ENCODE measurements at places on chromosomes 13 and 19.

DNA sequence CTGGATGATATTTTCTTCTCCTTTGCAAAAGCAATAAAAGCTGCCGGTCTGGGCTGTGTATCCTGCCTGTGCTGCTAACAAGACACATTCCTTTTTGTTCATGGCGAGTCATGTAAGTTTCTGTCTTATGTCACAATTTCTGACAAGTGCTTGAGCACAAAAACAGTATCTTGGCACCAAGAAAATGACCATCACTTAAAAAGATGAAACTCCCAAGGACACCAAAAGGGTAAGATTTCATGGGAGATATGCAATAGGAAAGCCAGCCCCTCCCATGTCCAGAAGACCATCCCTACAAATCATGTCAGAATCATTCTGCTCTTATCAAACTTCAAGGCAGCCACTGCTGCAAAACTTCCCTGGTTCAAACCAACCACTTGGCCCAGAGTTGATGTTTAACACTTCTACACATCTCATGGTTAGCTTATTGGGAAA is 375.4 kb upstream of the ZNF507 start:
- DNase-seq: no peak

GRCh38 chr19:15222738-15223648 is 9.3 kb downstream of the EPHX3 start:
- DNase-seq: peak; percentile 64

DNA sequence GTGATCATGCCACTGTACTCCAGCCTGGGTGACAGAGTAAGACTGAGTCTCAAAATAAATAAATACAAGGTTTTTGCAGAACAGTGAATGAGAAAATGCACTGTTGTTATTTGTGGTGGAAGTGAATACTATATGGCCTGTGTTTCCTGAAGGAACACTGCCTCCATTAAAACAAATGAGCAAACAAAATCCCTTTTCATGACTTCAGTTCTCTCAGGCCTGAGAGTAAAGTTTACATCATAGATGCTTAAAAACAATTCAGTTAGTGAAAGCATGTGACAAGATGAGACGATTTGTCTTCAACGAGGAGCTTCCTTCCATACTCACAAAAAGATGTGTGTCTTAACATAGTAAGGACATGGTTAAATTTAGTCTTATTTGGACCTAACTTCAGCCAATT is 14.4 kb downstream of the SPINT2 start:
- no peak for DNase-seq

DNA sequence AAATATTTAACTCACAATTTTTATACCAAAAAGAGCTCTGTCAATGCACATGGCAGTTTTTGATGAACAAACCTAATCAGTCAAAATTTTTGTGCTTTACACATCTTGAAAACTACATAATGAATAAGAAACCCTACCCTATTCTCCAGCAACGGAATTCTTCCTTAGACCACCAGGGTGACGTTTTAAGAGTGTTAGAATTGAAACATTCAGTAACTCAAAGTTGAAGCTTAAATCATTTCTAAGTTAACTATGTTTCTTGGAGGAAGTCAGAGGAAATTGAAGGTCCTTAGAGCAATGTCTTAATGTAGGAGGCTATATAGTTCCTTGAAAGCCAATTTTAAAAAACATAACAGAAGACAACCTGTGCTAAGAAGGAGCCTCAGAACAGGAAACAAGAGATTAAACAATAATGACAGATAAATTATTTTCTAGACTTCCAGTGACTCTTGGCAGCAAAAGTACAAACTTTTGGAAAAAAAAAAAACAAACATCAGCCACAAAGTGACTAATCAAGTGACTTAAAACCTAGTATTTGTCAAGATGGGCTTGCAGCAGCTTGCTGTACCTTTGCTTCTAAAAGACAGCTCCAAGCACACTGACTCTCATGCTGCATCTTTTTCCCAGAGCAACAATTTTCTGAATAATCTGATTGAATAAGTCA is 6.2 kb downstream of the SPRY2 start:
- no peak for DNase-seq

- no peak for DNase-seq
These were observed 681.7 kb downstream of the PCDH17 start for GRCh38 chr13:58313219-58313618.

DNA sequence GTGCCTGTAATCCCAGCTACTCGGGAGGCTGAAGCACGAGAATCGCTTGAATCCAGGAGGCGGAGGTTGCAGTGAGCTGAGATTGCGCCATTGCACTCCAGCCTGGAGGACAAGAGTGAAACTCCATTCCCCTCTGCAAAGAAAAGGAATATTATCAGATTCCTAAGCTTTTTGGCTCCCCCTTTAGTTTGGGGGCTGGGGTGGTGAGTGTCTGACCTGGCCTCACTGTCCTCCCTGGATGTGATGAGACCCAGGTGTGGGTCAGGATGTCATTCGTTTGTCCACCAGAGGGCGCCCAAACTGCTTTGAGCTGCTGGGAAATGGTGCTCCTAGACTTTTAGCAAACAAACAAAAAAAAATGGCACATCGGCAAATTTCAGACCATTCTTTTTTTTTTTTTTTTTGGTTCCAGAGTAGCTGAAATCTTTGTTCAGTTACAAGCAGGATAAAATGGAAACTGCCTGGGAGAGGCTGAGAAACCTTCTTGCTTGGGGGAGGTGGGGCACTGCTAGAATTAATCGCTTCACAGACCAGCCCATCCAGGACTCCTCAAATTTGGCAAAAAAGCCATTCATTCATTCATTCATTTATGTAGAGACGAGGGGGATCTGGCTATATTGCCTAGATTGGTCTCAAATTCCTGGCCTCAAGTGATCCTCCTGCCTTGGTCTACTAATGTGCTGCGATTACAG is 29.4 kb downstream of the SPC24 start:
- DNase-seq: peak; percentile 36

- DNase-seq: no peak
These were observed 16.3 kb downstream of the ELAVL1 start for GRCh38 chr19:7989071-7989575.

GRCh38 chr19:2997720-2998119 is 20.4 kb downstream of the TLE6 start:
- DNase-seq: no peak

- DNase-seq: no peak
These were observed at the start of gene HIPK4 for GRCh38 chr19:40390084-40390742. TSS of gene HIPK4 (minus strand) at chr19:40390181. CDS start at chr19:40389902, 279 bp downstream.

- no peak for DNase-seq
These were observed 4.9 kb downstream of the GSX1 start for GRCh38 chr13:27797228-27797624.

DNA sequence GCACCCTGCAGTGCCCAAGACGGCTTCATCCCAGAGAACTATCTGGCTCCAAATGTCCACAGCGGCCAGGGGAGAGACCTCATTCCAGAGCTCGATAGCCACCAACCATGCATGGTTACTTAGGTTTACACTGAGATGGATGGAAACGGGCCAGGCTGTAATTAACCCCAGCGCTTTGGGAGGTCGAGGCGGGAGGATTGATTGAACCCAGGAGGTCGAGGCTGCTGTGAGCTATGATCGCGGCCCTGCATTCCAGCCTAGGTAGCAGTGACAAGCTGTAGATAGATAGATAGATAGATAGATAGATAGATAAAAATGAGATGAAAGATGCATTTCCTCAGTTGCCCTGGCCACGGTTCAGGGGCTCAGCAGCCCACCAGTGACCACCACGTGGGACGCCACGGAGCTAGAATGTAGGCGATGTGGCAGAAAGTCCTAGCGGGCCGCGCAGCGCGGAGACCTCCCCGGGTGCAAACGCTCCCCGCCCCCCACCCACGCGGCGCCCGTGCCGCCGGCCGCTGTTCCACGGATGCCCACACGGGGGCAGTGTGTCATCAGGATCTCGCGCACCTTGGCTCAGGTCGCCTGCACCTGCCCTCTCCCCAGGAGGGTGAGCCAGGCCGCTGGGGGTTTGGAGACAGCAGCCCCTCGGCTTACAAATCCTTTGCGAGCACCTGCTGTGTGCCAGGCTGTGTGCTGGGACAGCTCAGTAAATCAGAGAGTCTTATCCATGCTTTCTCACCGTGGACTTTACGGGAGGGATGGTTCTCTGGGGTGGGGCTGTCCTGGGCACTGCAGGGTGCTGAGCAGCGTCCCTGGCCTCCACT is 13.5 kb upstream of the TLE5 start:
- DNase-seq: peak; percentile 72

- no peak for DNase-seq
These were observed 157.0 kb upstream of the PABPC3 start for GRCh38 chr13:24938966-24939365.

DNA sequence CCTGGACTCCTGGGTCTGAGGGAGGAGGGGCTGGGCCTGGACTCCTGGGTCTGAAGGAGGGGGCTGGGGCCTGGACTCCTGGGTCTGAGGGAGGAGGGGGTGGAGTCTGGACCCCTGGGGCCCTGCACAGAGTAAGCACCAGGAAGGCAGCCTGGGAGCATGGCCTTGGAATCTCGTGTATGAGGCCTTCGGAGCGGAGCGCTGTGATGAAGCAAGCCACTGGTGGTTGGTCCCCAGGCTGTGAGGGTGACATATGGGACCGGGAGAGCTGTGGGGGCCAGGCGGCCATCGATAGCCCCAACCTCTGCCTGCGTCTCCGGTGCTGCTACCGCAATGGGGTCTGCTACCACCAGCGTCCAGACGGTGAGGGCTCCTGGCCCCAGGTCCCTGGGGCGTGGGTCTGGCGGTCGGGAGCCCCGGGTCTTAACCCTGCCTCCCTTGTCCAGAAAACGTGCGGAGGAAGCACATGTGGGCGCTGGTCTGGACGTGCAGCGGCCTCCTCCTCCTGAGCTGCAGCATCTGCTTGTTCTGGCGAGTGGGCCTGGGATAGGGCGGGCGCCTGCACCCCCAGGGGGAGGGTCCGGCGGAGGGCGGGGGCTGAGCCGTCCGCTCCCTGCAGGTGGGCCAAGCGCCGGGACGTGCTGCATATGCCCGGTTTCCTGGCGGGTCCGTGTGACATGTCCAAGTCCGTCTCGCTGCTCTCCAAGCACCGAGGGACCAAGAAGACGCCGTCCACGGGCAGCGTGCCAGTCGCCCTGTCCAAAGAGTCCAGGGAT is 918 bp downstream of the TMEM190 start:
- DNase-seq: no peak

DNA sequence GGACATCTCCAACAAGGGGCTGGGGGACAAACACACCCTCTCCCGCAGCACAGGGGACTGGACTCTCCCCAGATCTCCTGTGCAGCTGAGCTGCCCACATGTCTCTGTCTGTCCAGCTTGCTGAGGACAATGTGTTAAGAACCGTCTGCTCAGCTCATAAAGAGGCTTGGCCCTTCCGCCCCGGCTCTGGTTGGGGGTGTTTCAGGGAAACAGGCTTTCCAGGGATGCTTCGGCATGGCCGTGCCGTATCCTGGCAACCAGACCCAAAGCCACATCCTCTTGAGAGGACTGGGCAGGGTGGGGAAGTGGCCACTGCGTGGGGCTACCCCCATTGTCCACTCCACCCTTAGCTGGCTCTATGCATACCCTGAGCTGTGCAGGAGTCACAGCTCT is 41.1 kb upstream of the CHST8 start:
- DNase-seq: no peak

GRCh38 chr13:66659701-66660467 is 570.3 kb downstream of the PCDH9 start:
- DNase-seq: no peak

DNA sequence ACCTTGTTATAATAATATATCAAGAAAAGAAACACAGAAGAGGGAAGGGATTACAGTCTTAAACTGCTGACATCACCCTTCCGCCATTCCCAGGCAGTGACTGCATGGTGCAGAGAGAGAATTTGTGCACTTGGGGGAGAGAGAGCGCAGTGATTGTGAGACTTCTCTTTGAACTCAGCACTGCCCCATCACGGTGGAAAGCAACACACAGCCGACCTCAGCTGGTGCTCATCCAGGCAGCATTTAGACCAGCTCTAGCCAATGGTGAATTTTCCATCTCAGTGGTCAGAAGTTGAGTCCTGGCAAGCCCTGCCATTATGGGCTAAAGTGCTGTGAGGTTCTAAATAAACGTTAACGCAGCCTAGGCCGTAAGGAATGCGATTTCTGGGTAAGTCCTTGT is 1681.5 kb downstream of the EFNB2 start:
- DNase-seq: no peak

GRCh38 chr13:109154146-109154545 is 524.7 kb downstream of the MYO16 start:
- DNase-seq: no peak

- no peak for DNase-seq
These were observed 154.2 kb downstream of the ZNF486 start for GRCh38 chr19:20321139-20321763.

DNA sequence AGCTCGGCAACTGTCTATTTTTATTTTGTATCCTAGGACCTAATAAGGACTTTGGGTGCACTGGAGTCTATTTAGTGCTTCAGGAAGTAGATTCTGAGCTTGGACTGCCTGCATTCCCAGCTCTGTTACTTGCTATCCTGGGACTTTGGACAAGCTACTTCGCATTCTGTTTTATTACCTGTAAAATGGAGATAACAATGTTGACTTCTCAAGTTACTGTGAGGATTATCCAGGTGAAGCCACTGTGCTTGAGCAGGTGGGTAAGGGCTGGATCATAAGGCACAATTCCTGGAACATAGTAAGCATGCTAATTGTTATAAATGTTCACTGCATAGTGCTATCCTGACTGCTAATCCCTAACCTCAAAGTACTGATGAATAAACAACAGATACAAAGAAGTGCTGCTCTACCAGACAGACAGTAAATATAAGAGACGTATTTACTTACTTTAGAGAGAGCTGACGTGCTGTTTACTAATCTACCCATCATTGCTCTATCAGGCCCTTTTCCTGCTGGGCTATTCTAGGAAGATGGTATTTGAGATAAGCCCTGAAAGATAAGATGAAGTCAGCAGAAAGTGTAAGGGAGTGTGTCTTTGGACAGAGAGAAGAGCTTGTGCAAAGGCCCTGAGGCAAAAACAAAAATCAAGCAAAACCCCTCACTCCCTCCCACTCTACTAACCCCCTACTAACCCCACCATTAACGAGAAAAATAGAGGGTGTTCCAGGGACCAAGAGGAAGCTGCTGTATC is 50.8 kb upstream of the FLT1 start:
- no peak for DNase-seq

DNA sequence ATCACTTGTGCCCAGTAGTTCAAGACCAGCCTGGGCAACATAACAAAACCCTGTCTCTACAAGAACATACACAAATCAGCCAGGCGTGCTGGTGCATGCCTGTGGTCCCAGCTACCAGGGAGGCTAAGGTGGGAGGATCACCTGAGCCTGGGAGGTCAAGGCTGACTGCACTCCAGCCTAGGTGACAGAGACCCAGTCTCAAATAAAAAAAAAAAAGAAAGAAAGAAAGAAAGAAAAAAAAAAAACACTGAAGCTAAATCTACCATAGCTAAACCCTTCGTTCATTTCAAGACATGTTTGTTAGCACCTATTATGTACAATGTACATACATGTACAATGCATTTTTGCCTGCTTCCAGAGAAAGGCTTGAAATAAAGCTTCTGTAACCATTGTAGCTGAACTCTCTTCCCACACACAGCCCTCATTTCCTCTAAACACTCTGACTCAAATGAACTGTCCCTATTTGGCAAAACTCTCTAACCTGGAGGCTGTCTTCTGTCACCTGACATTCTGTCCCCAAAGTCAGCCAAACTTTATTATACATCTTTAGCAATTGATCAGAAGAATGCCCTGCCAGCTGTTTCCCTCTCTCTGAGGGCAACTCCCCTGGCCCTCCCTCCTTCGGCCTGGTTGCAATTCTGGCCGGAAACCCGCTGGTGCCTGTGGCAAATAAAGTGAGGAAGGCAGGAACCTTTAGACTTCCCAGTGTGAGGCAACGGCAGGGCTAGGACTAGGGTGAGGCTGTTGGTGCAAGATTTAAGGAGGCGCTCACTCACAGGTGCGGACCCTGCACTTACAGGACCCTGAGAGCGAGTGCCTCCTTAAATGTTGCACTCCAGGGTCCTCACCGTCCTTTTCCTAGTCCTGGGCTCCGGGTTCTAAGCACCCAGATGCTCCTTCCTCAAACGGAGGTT is 1.8 kb downstream of the ETHE1 start:
- no peak for DNase-seq

GRCh38 chr13:73608157-73608516 is 526.1 kb downstream of the KLF12 start:
- DNase-seq: no peak

Data from T-helper 2 cell (primary cell).